ENCODE measurements at places on chromosomes 3 and 15. TPM values are rescaled to one million over a fixed set of nuclear protein-coding genes. Genes with fewer than 3 reads are reported as not detected.

DNA sequence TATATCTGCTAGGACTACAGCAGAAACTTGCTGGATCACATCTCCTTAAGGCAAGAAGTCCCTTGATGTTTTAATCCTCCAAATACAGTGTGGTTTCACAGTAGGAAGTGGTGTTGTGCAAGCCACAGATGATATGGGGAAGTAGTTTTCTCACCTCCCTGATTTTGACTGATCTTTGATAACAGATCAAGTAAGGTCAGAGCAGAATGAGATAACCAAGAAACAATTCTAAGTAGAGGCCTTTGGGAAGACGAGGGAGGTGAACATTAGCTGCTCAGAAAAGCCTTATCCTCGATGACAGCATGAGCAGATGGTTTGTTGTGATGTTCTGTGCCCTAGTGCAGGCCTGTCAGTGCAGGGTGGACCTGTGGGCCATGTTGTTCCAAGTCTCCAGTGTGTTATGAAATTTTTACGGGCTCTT, 61.3 kb downstream of the RIOX2 start:
- no peak overlapping the region for H3K27ac ChIP-seq
- DNase-seq: no peak
- H3K27me3 ChIP-seq: no peaks in the 10 kb centered on the region
- H3K4me3 ChIP-seq: no peak overlapping the region

DNA sequence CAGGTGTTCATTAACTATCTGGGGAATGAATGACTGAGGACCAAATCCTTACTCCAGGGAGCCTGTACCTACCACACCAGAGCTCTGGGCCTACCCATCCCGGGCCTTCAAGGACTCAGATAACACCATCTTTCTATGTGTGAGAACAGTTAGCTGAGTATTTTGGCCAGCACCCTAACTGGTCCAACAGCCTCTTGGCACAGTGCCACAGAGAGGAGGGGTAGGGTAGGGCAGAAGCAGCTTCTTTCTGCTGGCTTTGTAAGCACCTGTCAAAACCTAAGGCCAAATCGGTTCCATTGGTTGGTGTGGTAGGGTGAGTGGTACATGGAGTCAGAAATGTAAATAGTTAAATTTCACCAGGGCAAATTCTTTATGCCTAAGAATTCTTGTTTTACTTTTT, 26.7 kb downstream of the ISL2 start:
- H3K27ac ChIP-seq: no peak overlapping the region
- DNase-seq: no peak
- no peaks in the 10 kb centered on the region for H3K36me3 ChIP-seq
- H3K4me3 ChIP-seq: no peak overlapping the region
- no peaks in the 10 kb centered on the region for H3K4me1 ChIP-seq

GRCh38 chr3:46764206-46764605, 46.5 kb upstream of the PRSS50 start:
- DNase-seq: no peak
- H3K27me3 ChIP-seq: no peaks in the 10 kb centered on the region
- H3K4me3 ChIP-seq: no peak overlapping the region

- H3K27ac ChIP-seq: no peak overlapping the region
- no peaks in the 10 kb centered on the region for H3K4me1 ChIP-seq
- no peak overlapping the region for H3K4me3 ChIP-seq
- no peak for DNase-seq
- H3K27me3 ChIP-seq: no peaks in the 10 kb centered on the region
Measured at GRCh38 chr15:31925541-31925940, 104.8 kb upstream of the CHRNA7 start.

GRCh38 chr3:48410205-48411040, 19.5 kb downstream of the PLXNB1 start:
- H3K36me3 ChIP-seq: peaks cover 81% of the 10 kb centered on the region
- no peak for DNase-seq
- no peak overlapping the region for H3K4me3 ChIP-seq
- no peaks in the 10 kb centered on the region for H3K4me1 ChIP-seq
- H3K27ac ChIP-seq: no peak overlapping the region
- no peaks in the 10 kb centered on the region for H3K27me3 ChIP-seq

DNA sequence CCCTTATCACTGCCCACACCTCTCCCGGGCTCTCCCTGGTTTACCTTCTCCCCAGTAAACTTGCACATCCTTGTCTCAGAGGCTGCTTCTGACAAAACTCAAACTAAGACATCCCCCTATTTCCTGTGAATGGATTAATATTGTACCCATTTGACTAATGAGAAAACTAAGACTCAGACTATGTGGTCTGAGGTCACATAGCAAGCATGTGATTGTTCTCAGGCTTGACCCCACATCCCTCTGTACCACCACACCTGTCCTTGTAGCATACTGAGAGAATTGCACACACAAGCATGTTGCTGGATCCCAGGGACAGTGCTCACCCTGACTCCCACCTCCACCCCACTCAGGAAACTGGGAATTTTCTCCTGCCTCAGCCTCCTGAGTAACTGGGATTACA, 90.7 kb upstream of the HES1 start:
- H3K27ac ChIP-seq: no peak overlapping the region
- H3K27me3 ChIP-seq: peaks cover 11% of the 10 kb centered on the region
- no peak overlapping the region for H3K4me3 ChIP-seq
- H3K4me1 ChIP-seq: no peaks in the 10 kb centered on the region

TTLL13 gene
- total RNA-seq: not detected

TRIM71 gene
- not detected for total RNA-seq

DMXL2 gene
- 21.9 TPM for total RNA-seq
